ENCODE measurements at places on chromosomes 5 and 9. TPM values are rescaled to one million over a fixed set of nuclear protein-coding genes. Genes with fewer than 3 reads are reported as not detected.

DNA sequence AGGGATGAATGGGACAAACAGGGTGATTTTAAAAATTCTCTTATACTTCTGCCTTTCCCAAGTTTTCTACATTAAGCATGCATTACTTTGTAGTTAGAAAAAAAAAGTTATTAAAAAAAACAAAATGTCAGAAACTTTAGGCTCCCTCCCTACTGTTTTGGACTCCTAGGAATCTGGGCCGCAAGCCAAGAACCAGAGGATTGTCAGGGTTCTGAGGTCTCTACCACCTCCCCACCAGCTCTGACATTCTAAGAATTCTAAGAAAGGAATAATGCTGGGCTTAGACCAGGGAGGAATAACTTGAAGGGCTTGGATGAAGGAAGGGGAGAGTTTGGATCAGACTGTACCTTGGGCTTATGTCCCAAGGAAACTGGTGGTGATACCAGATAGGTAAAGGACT lies 1.1 kb upstream of the ARHGEF39 start:
- DNase-seq: no peak

MSX2 gene
- 0.47 TPM for polyA plus RNA-seq

NFIB gene
- polyA plus RNA-seq: 18.3 TPM

GRCh38 chr5:32089146-32090000 lies 84.7 kb downstream of the GOLPH3 start:
- no peak for DNase-seq

GRCh38 chr5:126501448-126501847 lies 78.2 kb downstream of the GRAMD2B start:
- no peak for DNase-seq

DNA sequence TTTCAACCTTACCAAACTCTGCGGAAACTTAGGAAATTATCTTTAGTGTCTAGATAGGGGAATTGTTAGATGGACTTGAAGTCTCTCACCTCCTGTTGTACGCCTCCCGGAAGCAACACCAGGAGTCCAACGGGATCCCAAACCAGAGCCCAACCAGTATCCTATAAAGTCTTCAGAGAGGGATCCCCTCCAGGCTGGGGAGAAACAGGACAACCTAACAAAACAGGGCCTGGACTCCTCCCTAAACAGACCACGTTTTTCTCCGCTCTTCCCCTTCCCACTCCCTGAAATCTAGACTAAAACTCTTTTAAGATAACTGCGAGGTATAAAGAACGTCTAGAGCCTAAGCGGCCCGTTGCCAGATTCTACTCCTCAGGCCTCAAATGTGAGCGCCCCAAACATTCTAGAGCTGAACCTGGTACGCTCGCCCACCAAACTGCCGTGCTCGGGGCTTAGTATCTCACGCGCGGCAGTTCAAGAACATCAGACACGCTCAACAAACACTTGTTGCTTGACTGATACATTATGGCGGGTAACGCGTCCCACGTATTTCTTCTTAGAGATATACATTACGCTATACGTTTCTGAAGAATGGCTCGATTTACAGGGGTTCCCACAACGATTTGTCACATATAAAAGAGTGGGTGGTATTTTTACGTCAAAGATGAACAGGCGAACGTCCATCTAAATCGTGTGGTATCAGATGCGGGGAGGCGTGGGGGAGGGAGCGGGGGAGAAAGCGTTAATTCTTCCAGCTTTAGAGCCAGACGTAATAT lies 663 bp upstream of the SMIM27 start:
- peak; percentile 21 for DNase-seq

GRCh38 chr9:130483371-130483971 lies 38.7 kb downstream of the ASS1 start:
- DNase-seq: no peak

MTX3 gene
- 21.1 TPM for polyA plus RNA-seq

DNA sequence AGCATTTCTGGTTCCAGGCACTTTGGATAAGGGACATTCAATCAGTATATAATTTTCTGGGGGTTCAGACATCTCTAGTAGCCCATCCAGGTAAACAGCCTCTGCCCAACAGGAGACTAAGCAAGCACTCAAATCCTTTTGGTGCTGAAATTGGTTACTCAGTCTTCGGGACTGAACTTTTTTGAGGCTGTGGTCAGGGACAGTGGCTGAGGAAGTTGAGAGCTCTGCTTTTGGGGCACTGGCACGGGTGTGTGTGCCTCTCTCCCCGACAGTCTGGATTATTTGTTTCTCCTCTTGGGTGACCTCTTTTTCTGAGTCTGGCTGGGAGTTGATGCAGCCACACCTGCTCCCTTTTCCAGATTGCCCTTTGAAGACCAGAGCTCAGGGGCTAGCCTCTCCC lies 47.6 kb downstream of the ACER2 start:
- no peak for DNase-seq

GRCh38 chr9:92988215-92988768 lies 41.0 kb downstream of the FGD3 start:
- no peak for DNase-seq

DNA sequence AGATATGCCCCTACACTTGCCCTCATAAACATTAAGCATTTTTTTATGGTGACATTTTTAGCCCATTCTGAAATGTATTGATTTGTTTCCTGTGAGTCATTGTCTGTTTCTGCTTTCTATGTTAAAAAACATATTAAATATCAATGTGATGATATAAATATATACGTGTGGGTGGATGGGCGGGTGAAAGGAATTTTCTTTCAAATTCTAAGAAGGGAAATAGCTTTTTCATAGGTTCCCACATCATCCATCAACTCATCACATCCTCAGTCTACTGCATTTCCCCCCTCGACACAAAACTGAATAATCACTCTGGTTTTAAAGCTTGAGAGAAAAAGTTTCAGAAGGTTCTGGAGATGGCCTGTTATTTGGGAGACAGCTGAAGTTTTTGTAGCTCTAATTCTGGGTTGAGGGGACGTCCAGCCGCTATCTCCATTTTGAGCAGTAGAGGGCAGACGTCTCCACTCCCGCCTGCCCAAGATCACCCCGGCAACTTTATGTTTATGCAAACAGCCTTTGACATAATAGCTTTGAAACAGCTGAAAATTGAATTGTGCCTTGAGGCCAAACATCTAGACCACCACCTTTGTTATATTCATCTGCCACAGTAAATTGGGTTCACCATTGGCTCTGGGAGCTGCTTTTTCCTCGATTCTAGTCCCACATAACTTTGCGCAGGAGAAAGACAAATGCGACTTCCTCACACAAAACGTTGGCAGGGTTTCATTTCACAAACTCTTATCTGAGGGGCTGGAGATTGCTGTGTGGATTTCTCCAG lies 216.2 kb upstream of the CLINT1 start:
- DNase-seq: peak; percentile 78

ADAMTS16 gene
- 68.6 TPM for polyA plus RNA-seq

DNA sequence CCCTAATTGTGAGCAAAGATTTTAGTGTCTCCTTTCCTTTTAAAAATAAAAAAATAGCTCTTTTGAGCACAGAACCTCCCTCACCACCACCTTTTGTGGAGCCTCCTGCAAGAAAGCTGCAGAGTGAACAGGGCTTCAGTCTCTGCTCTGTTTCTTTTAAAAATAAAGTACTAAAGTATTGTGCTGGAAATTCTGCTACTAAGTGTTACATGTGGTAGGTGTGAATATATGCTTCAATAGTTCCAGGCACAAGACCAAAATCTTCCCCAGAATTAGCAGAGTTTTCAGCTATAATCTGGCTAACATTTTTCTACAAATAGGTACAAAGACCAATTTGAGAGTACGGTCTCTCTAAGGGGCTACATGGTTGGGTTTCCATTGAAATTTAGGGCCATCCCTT lies 40.3 kb upstream of the NFIB start:
- DNase-seq: no peak

CDH6 gene
- 57.9 TPM for polyA plus RNA-seq

SLC25A2 gene
- not detected for polyA plus RNA-seq

DNA sequence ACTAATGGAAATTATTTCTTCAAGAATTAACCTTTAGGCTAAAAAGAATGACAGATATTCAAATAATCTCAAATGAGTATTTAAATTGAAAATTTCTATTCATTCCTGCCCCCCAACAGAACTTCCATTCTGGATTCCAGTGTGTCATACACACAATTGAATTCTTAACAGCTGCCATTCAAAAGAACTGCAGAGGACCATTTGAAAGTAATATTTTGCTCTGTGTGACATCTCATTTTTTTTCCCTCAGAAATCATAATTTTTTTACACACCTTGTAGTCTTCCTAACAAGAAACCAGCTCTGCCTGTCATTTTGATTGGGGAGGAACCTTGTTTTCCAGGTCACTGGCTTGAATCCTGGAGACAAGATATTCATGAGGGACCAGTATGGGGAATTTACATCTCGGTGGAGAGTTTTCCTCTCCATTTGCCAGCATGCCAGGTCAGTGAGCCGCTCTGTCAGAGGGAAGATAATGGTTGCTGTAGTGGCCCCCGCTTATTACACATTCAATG lies 358.7 kb upstream of the ITGA1 start:
- DNase-seq: no peak

- no peak for DNase-seq
Measured at GRCh38 chr5:143644727-143645126, 167.2 kb upstream of the HMHB1 start.

GRCh38 chr9:354453-354852 lies 139.8 kb downstream of the DOCK8 start:
- no peak for DNase-seq

- DNase-seq: no peak
Measured at GRCh38 chr9:134778841-134779411, 101.7 kb upstream of the FCN2 start.

SOHLH1 gene
- not detected for polyA plus RNA-seq

All from left renal cortex interstitium (tissue), 4 donors.